ENCODE measurements at places on chromosomes 1 and 21.
A peak's percentile ranks its signal among the peaks of the same experiment; 100 is the strongest.

DNA sequence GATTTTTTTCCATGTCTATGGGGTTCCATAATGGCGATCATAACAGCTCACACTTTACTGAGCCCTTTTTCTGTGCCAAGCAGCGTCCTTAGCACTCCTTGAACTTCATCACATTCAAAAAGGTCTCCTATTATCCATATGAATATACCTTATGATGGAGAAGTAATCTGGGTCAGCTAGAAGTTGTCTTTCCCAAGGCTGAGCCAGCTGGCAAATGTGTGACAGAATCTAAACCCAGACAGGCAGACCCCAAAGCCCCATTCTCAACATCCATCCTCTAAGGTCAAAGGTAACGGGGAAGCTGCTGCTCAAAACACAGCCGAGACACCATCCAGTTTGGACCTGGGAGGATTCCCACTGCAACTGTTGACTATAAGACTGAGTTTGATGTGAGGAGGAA is 249.6 kb downstream of the PRDM2 start:
- DNase-seq = no peak

- peak; percentile 64 for DNase-seq
Measured at GRCh38 chr1:162371611-162372010, 5.0 kb downstream of the SPATA46 start.

DNA sequence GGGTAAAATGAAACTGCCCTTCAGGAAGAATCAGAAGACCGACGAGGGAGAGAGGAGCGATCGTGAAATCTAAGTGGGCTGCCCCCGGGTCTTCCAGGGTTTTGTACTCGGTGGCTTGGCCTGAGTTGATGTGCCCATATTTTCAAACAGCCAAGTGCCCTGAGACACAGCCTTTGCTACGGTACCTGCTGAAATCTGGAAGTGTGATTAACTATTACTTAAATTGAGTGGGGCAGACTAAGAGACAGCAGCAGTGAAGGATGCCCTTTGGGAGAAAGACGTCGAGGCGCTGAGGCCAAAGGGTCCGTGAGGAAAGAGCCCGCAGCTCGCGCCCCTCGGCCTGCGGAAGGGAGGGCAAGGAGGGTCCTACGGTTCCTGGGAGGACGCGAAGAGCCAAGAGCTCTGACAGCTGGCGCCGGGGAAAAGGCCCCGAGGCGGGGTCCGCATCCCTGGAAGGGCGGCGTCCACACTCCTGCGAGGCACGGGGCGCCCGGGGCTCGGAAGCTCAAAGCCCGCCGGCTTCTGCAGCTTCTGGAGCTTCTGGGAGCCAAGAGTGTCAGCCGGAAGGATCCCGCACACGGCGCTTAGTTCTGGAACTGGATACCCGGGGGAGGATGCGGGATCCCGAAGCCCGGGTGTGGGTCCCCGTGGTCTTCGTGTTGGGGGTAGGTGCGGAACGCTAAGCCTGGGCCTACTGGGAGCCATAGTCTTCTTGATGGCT is 15.4 kb upstream of the RNU1-4 start:
- DNase-seq = no peak

DNA sequence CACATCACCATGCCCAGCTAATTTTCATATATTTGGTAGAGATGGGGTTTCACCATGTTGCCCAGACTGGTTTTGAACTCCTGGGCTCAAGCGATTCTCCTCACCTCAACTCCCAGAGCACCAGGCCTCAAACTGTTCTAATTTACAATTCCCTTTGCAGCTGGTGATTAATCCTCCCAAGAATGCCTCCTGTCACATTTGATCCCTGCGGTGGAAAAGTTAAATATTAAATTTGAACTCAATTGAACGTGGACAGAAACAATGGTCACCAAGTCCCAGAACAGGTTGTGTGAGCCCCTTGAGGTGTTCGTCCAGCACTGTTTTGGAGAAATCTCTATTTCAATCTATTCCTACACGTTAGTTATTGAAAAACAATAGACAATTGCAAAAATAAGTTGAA is 2.0 kb upstream of the ANKRD35 start:
- no peak for DNase-seq

DNA sequence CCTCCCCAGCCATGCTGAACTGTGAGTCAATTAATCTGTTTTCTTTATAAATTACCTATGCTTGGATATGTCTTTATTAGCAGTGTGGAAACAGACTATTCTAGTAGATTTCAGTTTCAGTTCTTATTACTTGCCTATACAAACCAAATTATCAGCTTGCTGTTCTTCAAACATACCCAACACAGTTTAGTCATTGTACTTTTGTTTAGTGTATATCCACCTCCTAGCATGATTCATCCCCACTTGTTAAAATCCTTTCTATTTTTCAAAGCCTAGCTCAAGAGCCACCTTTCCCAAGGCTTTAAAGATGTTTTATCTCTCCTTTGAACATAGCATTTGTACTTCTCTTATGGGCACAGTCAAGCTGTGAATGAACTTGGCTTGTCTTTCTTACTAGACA is 195.6 kb upstream of the ZRANB2 start:
- no peak for DNase-seq

DNA sequence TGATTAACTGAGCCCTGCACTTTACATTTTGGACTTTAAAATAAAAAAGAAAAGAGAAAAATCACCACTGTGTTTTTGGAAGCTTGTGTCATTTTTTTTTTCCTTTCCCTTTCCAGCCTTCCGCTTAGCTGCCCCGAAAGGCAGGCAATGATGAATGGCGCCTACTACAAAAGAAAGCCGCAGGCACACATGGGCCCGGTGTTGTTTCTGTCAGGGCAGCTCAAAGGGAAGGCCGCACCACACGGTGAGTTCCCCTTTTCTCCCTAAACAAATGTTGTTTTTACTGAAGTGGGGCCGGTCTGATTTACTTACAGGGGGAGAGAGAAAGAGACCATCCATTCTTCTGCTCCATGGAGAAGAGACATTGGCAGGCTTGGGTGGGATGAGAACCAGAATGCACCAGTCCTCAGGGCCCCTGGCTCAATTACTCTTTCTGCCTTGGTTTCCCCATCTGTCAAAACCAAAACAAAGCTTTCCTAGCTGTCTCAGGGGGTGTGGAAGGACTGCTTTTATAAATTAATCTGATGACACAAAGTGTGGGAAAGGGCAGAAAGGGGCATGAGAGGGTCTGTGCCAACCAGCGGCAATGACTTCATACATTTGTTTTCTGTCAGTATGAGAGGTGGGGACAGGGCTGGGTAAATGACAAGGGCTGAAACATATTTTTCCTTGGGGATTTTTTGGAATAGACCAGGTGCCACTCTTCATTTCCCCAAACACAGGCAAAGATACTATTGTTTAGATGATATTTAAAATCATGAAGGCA is 91.4 kb upstream of the PLXNA2 start:
- no peak for DNase-seq

- DNase-seq = no peak
Measured at GRCh38 chr1:198617406-198617805, 21.4 kb upstream of the PTPRC start.

GRCh38 chr21:32143241-32143939 is 135.5 kb downstream of the MIS18A start:
- no peak for DNase-seq

DNA sequence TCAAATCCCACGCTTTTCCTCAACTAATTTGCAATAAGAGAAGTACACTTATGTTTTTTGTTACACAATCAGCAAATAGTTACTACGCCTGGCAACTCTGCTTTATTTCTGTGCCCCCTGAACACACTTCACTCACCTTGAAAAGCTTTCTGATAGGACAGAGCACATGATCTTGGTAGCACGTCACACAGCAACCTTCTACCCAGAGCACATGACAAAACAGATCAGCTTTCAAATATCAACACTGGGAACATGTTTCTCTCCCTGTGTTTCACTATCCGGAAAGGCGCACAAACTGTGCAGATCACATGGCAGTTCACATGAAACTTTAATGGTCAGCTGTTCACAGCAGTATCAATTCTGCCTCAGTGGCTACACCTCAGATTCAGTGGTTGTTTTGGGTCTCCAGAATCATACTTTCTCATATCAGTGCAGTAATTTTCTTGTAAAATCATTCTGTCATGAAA is 2.2 kb downstream of the SLC19A2 start:
- no peak for DNase-seq
